Left kidney (tissue), 8 donors: ENCODE measurements at places on chromosomes 12 and 14.
A peak's percentile ranks its signal among the peaks of the same experiment; 100 is the strongest.

DNA sequence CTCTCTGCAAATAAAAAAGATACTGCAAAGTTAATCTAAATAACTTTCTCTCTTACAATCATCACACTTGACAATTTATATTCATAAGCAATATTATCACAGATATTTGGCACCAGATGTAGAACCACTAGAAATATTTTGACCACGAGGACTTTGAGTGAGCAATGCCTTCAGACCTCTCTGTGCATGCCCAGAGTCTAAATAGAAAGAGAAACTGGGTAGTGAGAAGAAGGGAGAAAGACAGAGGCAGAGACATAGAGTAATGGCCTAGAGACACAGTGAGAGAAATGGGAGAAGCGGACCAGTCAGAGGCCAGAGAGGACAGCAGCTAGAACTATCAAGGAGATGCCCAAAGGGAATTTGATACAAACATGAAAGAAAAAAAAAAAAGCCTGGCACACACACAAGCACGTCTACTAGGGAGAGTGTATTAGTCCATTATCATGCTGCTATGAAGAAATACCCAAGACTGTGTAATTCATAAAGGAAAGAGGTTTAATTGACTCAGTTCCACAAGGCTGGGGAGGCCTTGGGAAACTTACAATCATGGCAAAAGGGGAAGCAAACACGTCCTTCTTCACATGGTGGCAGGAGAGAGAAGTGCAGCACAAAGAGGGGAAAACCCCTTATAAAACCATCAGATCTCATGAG is 41.1 kb downstream of the BMP4 start:
- DNase-seq: no peak

GRCh38 chr12:77682488-77682887 is 148.2 kb upstream of the NAV3 start:
- DNase-seq: no peak

DNA sequence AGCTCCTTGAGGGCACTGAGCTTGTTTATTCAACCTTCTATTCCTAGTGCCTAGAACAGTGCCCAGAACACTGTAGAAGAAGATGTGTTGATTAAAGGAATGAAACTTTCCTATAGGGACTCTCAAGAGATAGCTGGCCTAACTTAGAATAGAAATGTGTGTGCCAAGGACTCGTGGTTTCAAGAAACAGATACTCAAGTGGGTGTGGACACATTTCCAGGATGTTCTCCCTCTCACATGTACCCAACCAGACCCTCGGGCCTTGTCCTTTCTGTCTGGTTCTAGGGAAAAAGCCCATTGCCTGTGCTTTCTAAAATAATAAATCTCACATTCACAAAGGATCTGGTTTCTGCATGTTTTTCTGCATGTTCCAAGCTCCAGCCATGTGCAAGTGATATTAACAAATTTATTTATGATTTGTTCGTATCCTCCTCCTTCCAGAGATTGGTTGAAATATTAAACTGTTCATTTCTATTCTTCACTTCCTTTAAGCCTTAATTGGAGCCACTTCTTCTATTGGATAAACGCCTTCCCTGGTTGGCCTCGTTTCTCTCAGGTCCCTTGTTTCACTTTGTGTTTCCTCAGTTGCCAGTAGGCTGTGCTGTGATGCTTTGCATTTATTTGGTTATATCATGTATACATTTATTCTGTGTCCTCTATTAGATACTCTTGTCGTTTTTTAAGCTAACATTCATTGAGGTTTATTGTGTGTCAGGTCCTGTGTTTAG is 89.8 kb downstream of the CRADD start:
- peak; percentile 57 for DNase-seq

DNA sequence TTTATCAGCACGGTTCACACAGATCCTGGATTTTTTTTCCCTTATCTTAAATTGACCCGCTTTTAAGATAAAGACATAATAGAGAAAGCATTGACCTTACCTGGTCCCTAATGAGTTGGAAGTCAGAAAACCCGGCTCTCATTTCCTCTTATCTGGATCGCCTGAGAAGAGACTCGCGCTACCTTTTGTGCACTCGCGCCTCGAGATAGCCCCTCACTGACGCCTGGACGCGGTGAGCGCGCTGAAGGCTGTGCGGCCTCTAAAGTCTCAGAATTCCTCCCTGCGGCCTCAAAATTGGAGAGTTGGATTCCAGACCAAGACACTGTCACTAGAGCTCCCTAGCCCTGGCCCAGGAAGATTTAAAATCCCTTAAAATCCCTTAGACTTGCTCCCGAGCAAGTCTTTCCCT is 7.0 kb downstream of the NKX2-1 start:
- no peak for DNase-seq

- no peak for DNase-seq
Observed at GRCh38 chr12:7642876-7643309, 22.8 kb downstream of the APOBEC1 start.

DNA sequence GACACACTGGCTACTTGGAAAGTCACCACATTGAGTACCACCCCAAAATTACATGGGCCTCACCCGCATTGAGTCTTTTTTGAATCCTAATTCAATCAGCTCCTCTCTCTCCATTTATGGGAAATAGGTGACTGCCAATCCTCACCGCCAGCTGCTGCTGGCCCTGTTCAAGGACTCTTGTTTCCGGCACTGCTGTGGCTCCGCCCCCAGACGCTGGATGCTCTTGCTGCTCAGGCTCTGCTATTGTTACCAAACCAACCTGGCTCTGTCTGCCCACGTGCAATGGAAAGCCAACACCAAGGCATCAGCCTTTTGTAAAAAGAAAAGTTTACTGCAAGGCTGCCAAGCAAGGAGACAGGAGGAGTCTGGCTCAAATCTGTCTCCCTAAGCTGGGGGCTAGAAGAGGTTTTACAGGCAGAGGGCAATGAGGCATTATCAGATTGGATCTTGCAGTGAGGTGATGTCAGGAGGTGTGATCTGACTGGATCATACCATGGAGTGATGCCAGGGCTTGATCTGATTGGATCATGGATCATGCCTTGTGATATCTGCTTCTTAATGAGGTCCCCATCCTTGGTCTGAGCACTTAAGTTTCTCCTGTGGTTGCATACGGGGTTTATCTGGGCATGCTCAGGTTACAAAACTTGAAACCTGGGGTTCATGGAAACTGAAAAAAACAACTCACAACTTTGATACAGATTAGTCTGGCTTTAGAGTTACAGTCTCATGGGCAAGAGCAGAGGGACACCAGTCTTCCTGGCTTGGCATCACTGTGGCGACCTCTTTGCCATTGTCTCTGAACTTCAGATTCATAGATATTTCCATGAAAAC is 117.1 kb upstream of the SLC35F4 start:
- DNase-seq: no peak

DNA sequence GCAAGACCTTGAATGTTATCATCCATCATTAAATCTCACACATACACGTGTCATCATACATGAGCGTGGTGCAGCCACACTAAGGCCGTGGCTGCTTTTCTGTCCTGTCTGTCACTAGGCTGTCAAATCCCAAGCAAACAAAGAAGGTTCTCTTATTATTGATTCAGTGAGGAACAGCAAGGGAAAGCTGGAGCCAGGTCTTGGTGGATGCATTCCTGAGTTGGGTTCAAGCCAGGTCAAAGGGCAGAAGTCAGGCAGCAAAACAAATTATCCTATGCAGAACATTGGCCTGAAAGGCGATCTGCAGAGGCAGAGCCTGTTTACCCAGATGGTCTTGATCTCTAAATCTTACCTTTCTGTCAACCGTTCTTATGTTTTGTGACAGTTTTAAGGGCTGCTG is 252.3 kb downstream of the NEDD1 start:
- peak; percentile 64 for DNase-seq

- DNase-seq: no peak
Observed at GRCh38 chr12:53514628-53515290, 7.5 kb upstream of the NPFF start.

DNA sequence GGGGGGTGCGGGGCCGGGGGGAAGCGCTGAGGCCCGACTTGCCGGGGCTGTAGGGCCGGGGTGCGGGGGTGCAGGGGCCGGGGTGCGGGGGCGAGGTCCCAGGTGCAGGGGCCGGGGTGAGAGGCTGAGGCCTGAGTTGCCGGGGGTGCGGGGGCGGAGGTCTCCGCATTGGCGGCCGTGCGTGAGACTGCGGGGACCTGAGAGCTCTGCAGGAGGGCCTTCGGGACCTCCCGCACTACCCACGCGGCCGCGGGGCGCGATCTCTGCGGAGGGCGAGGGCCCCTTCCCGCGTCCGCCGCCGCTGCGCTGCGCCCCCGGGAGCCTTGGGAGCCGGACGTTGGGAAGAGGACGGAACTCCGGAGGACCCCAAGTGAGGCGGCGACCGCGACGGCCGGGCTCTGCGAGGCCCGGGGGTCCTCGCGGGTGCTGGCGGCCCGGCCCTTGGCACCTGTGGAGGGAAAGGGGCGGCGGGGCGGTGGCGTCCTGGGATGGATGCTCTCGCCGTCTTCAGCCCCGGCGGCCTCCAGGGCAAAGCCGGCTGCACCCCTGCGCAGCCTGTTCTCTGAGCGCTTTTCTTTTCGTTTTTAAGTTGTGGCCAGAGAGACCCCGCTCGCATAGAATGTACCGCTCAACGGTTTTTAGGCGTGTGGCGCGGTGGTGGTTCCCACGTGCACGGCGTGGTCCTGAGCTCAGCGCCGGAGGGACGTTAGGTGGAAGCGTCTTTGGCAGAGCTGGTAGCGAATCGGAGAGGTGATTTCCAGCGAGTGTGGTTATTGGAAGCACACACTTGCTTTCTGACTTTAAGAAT is 1.3 kb downstream of the PIWIL1 start:
- DNase-seq: no peak

- no peak for DNase-seq
Observed at GRCh38 chr14:51881636-51882035, 21.2 kb downstream of the GNG2 start.

DNA sequence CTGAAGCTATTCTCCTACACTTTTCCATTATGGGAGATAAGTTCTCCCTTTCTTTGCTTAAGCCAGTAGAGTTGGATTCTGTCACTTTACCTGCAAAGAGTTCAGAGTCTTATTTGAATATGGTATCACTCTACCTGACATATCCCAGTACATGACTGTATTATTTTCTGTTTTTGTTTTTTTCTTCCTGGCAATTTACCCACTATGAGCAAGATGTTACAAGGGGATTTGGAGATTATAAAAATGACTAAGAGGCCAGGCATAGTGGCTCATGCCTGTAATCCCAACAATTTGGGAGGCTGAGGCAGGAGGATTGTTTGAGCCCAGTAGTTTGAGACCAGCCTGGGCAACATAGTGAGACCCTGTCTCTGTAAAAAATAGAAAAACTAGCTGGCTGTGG is 46.4 kb upstream of the CHST11 start:
- DNase-seq: no peak

GRCh38 chr12:52087961-52088820 is 8.7 kb downstream of the SMIM41 start:
- no peak for DNase-seq
